Sigmoid colon (tissue), 7 donors: ENCODE measurements at places on chromosomes 2 and 18. TPM values are rescaled to one million over a fixed set of nuclear protein-coding genes. Genes with fewer than 3 reads are reported as not detected.

CSRNP3 gene
- 2.5 TPM for polyA plus RNA-seq

GRCh38 chr2:14524803-14525080, 107.8 kb upstream of the LRATD1 start:
- H3K27ac ChIP-seq: no peak overlapping the region
- no peaks in the 10 kb centered on the region for H3K4me1 ChIP-seq
- no peaks in the 10 kb centered on the region for H3K36me3 ChIP-seq

- no peaks in the 10 kb centered on the region for H3K36me3 ChIP-seq
- H3K27ac ChIP-seq: no peak overlapping the region
- no peaks in the 10 kb centered on the region for H3K27me3 ChIP-seq
- peaks cover 4% of the 10 kb centered on the region for H3K4me1 ChIP-seq
- no peak for DNase-seq
Measured at GRCh38 chr2:219706823-219707281, 79.4 kb downstream of the SLC4A3 start.

DNA sequence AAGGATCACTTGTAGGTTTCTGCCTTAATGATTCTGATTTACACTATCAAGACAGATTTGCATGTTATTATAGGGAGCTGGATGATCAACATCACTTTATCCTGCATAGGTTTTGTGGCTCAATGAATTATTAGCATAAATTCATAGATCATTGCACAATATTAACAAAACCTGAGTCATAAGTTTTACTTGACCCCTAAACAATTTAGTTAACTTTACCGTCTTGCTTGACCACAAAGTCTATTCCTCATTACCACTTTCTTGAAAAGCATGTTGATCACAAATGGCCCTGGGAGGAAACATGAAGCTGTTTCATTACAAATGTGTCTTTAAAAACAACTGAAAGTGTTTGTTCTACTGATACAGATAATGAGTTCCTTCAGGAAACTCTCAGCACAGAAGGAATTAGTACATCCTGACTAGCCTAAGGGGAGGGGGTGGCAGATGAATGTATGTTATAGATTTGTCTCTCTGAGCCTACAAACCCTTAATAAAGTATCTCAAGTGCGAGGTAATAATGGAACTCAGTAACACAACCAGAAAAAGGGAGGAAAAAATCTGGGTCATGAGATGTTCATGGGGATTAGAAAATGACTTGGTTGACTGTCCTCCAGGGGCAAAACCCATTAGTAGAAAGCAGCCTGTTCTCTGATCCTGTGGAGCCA, 303.4 kb downstream of the PIK3C3 start:
- H3K36me3 ChIP-seq: no peaks in the 10 kb centered on the region
- H3K27me3 ChIP-seq: no peaks in the 10 kb centered on the region
- H3K4me1 ChIP-seq: no peaks in the 10 kb centered on the region
- H3K4me3 ChIP-seq: no peak overlapping the region
- DNase-seq: no peak

AQP12A gene
- polyA plus RNA-seq: 3.0 TPM

NYAP2 gene
- not detected for polyA plus RNA-seq

CDH7 gene
- not detected for polyA plus RNA-seq

- no peak overlapping the region for H3K4me3 ChIP-seq
- DNase-seq: no peak
- H3K27ac ChIP-seq: no peak overlapping the region
- H3K4me1 ChIP-seq: no peaks in the 10 kb centered on the region
- peaks cover 53% of the 10 kb centered on the region for H3K36me3 ChIP-seq
Measured at GRCh38 chr18:55232506-55232905, 273.2 kb upstream of the CCDC68 start.

DNA sequence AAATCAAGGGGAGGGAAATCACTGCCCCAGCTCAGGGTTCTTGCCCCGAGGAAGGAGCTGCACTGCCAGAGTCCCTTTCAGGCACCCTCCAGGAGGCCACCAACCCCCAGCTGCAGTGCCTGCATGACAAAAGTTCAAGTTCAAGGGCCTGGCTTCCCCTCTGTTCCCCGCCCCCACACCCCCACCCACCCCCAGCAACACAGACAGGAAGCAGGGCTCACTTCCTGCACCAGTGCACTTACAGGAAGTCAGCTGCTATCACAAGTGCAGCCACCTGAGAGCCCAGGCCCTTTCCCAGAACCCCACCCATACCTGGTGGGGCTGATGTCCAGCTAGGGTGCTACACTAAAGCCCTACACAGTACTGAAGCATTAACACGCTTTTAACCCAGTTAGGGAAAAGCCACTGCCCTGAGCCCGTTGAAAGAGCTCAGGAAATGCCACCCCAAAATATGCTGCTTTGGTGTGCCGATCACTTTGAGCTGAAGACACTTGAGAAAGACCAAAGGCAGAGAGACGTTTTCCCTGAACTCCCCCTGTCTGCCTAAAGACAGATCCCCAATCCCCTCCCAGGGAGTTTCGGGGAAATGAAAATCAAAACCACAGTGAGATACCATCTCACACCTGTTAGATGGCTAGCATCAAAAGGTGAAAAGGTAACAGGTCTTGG, 109.9 kb upstream of the CAB39 start:
- no peaks in the 10 kb centered on the region for H3K36me3 ChIP-seq
- no peaks in the 10 kb centered on the region for H3K4me1 ChIP-seq
- no peak overlapping the region for H3K27ac ChIP-seq

DNA sequence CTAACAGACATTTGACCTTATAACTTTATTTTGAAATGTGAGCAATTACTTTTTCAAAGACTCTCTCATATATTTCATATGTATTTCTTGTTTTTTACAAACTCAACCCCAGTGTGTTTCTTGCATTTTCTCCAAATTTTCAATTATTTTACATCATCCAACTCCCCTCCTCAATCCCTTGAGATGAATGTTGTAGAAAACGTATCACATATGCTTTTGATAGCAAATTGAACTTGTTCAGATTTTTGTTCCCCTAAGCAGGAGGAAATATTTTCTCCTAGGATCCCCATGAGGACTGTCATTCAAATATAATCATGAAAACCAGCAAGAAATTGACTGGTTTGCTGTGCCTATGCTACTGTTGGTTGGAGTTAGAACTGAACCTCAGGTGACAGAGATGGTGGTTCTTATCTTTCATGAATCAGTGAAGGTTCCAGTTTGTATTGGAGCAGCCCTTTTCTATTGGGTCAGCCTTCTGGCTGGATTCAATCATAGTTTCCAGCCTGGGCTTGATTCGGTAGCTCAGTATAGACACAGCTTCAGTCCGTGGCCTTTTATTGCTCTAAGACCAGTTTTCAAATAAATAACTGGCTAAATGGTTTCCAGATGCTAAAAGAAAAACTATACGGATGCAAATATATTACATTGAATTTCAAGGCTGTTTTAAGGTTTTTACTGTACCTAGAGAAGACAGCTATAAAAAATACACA, 591.0 kb downstream of the EPHA4 start:
- H3K27ac ChIP-seq: no peak overlapping the region
- no peaks in the 10 kb centered on the region for H3K4me1 ChIP-seq
- H3K36me3 ChIP-seq: no peaks in the 10 kb centered on the region
- no peak overlapping the region for H3K4me3 ChIP-seq

- H3K27ac ChIP-seq: peak overlapping the region; percentile 62
- H3K36me3 ChIP-seq: no peaks in the 10 kb centered on the region
- no peak overlapping the region for H3K4me3 ChIP-seq
Measured at GRCh38 chr18:34773961-34774766, 64.1 kb downstream of the DTNA start.

DNA sequence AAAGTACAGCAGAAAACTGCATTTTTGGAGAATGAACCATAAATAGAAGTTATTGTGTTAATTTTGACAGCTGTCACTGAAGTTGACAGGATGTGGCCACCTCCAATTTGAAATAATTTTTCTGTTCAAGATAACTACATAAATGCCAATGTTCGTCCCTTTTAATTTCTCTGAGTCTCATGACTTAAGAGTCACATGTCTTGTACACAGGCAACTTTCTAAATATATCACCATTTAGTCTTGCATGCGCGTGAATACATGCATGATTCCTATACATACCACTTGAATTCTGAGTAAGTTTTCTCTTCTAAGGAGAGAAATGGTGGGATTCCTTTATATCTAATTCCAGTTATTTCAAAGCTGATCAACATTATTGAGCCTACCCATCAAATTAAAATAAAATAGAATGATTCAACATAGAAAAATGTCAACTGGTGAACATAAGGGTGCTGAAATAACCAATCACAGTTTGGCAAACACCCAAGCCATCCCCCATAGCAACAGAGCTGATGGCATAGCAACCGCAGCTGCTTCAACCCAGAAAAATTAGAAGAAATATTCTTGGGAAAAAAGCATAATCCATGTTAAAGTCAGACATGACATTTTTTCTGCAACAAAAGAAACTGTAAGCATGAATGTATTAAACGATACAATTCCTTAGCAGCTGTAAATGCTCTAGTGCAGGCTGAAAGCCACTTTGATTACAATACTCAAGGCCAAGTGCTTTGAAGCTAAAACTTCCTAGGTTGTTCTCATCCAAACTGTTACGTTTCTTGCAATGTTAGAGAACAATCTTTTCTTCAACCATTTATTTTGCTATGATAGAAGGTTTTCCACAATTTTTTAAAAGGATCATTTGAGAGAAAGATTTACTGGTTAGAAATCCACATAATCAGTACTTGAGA, 282.7 kb downstream of the DLGAP1 start:
- H3K4me3 ChIP-seq: no peak overlapping the region
- H3K4me1 ChIP-seq: no peaks in the 10 kb centered on the region
- no peak overlapping the region for H3K27ac ChIP-seq

- no peak overlapping the region for H3K27ac ChIP-seq
- H3K4me3 ChIP-seq: no peak overlapping the region
- no peaks in the 10 kb centered on the region for H3K27me3 ChIP-seq
- DNase-seq: no peak
- H3K36me3 ChIP-seq: no peaks in the 10 kb centered on the region
- H3K4me1 ChIP-seq: no peaks in the 10 kb centered on the region
Measured at GRCh38 chr18:70627182-70627802, 338.4 kb downstream of the SOCS6 start.

DNA sequence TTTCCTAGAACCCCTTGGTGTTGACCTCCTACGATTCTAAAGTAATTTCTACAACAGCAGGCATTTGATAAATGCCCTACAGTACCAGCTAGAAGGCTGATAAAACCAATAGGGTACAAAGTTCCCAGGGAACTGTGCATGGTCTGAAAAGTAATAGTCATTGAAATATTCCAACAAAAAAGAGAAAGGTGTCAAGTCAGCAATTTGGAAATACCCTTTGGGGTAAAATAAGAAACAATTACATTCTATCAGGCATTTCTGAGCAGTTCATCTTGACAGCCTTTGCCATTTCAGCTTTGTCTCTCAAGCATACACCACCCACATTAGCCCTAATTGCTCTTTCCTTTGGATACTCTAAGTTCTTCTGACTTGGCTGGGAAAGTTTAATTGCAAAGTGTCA, 542.9 kb upstream of the DDX18 start:
- no peak overlapping the region for H3K27ac ChIP-seq
- no peak overlapping the region for H3K4me3 ChIP-seq
- DNase-seq: no peak
- H3K27me3 ChIP-seq: no peaks in the 10 kb centered on the region
- no peaks in the 10 kb centered on the region for H3K36me3 ChIP-seq

HADHB gene
- polyA plus RNA-seq: 212 TPM

MRPL33 gene
- polyA plus RNA-seq: 110 TPM

DNA sequence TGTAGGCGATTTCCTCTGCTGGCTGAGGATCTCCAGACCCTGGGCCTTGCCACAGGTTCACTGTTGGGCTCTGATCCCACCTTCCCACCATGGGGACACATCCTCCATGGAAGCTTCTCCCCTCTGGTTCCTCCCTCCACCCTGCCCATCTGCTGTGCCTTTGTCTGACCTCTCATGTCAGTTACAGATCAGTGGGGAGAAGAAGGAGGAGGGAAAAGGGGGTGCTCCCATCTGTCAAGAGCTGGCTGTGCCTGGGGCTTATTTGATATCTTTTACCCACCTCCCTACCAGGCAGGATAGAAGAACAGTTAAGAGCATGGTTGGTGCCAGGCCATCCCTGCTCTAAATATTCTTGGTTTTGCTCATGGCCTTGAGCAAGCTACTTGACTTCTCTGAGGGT, 12.3 kb upstream of the DNAJB2 start:
- no peaks in the 10 kb centered on the region for H3K36me3 ChIP-seq
- H3K27me3 ChIP-seq: no peaks in the 10 kb centered on the region
- no peak for DNase-seq
- H3K4me3 ChIP-seq: no peak overlapping the region

DNA sequence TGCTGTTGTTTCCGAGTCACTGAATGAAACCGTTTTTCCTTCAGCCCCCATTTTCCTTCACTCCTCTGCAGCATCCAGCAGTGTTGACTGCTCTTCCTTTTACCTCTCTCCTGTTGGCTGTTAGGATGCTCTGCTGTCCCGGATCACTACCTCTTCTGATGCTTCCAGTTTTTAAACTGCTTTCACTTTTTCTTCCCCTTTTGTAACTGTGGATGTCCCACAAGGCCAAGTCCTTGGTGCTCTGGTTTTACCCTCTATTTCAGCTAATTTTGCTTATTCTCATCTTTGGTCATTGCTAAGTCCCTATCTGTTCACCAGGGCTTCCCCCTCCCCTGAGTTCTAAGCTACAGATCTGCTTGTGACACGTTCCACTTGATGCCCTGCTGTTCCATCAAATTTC, 39.4 kb upstream of the MAP4K3 start:
- no peak for DNase-seq
- no peak overlapping the region for H3K27ac ChIP-seq
- no peaks in the 10 kb centered on the region for H3K4me1 ChIP-seq
- H3K36me3 ChIP-seq: no peaks in the 10 kb centered on the region
- H3K27me3 ChIP-seq: no peaks in the 10 kb centered on the region

DNA sequence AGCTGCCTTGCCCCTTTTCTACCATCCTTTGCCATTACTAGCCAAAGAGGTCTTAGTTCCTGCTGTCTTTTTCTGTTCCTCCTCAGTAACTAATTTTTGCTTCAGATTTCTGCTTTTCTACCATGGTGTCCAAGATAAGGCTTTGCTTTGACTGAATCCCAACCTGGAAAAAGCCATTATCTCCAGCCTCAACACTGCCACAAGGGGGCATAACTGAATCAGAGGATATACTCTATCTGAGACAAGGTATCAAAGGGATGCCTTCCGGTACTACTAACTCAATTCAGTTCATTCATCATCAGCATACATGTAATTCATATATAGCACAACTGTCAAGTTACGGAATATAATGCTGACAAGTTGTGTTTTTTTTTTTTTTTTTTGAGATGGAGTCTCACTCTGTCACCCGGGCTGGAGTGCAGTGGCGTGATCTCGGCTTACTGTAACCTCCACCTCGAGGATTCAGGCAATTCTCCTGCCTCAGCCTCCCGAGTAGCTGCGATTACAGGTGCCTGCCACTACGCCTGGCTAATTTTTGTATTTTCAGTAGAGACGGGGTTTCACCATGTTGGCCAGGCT, 11.4 kb downstream of the OSGEPL1 start:
- no peak overlapping the region for H3K27ac ChIP-seq
- no peak overlapping the region for H3K4me3 ChIP-seq
- peaks cover 6% of the 10 kb centered on the region for H3K36me3 ChIP-seq

- no peak for DNase-seq
- no peak overlapping the region for H3K4me3 ChIP-seq
- no peak overlapping the region for H3K27ac ChIP-seq
- peaks cover 51% of the 10 kb centered on the region for H3K27me3 ChIP-seq
- H3K36me3 ChIP-seq: no peaks in the 10 kb centered on the region
- no peaks in the 10 kb centered on the region for H3K4me1 ChIP-seq
Measured at GRCh38 chr18:78605255-78605654, 374.4 kb upstream of the SALL3 start.

GYPC gene
- 18.0 TPM for polyA plus RNA-seq
